ENCODE measurements at places on chromosomes 13 and 19.

DNA sequence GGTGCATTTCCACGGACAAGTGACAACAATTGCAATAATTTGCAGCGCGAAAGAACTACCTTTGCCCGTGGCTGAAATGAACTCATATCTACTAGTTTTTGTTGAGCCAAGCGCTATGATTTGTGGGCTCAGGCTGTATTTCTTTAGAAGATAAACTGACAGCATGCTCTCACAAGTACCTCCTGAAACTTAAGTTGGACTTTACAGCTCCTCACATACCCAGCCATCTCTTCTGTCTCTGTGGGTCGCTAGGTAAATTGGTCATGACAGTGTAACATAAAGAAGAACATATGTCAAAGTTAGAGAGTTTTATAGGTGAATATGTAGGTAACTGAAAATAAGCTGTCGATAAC is 839 bp downstream of the COG6 start:
- DNase-seq: no peak

DNA sequence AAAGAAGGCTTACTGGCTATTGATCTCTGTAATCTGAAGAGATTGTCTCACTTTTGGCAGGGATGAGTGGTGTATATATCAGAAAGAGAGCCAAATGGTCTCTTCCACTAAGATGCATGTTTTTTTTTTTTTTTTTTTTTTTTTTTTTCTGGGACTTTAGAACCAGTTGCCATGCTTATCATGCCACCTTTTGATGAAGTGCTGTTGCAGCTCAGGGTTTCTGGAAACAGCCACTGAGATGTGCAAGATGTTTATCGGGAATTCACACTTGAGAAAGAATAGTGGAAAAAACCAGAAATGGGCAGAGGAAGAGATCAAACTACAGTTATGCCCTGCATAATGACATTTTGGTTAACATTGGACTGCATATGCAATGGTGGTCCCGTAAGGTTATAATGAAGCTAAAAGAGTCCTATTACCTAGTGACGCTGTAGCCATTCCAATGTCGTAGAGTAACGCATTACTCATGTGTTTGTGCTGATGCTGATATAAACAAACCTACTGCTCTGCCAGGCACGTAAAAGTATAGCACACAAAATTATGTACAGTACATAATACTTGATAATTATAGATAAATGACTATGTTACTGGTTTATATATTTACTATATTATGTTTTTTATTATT is 121.0 kb downstream of the KLF5 start:
- no peak for DNase-seq

DNA sequence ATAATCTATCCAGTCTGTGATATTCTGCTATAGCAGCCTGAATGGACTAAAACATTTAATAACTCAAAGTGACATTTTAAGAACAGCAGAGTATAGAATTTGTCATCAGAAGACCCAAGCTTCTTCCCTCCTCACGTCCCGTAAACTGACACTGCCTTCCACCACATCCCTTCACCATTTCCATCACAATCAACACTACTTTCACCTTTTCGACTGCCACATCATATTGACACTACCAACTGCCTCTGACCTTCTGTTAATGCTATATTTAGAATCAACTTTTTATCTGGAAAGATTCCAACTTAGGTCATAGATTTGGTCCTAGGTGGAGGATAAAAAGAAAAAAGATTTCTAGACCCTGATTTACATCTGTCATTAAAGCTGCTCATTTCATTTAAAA is 39.6 kb downstream of the STOML3 start:
- no peak for DNase-seq

- DNase-seq: no peak
Measured at GRCh38 chr13:108629181-108629752, at the start of gene MYO16. TSS of gene MYO16 (plus strand) at chr13:108629611. CDS start at chr13:108629845, 234 bp downstream.

DNA sequence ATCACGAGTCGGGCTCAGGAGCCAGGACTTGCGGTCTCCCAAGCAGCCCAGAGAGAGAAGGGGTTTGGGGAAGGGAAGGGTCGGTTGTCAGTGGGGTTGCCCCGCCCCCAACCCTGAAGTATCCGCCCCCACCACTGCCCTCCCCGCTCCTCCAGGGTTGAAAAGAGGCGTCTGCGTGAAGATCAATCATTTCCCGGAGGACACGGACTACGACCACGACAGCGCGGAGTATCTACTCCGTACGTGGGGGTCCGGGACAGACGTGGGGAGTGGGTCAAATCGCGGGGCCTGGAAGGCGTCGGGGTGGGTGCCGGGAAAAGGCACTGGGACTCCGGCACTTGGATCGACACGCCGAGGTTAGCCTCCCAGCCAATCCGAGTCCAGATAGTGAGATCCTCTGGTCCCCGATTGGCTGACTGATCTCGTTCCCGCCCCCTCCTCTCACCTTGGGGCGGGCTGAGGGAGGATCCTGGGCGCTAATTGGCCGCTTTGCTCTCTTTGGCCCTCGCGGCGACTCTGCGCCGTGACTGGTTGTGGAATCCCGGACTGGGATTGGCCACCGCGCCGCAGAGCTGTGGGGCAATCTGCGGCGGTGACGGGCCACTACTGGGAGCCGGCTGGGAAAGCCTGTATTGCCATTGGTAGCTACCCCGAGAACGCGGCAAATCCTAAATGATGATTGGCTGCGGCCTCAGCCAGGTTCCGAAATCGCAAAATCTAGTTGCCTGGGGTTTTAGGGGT is 13.3 kb upstream of the CACNG6 start:
- no peak for DNase-seq

DNA sequence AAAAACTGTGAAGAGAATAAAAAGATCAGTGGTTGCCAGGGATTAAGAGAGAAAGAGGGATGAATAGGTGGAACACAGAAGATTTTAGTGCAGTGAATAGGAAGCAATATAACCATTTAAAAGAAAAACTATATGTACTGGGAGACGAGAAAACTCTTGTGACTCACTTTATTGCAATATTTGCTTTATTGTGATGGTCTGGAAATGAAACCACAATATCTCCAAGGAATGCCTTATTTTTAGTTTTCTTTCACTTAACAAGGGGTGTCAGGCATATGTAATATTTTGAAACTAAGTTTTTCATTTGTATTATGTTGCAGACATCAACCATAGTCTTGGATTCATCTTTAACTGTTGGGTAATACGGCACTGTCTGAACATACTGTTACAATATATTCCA is 1308.2 kb downstream of the PCDH9 start:
- DNase-seq: no peak

DNA sequence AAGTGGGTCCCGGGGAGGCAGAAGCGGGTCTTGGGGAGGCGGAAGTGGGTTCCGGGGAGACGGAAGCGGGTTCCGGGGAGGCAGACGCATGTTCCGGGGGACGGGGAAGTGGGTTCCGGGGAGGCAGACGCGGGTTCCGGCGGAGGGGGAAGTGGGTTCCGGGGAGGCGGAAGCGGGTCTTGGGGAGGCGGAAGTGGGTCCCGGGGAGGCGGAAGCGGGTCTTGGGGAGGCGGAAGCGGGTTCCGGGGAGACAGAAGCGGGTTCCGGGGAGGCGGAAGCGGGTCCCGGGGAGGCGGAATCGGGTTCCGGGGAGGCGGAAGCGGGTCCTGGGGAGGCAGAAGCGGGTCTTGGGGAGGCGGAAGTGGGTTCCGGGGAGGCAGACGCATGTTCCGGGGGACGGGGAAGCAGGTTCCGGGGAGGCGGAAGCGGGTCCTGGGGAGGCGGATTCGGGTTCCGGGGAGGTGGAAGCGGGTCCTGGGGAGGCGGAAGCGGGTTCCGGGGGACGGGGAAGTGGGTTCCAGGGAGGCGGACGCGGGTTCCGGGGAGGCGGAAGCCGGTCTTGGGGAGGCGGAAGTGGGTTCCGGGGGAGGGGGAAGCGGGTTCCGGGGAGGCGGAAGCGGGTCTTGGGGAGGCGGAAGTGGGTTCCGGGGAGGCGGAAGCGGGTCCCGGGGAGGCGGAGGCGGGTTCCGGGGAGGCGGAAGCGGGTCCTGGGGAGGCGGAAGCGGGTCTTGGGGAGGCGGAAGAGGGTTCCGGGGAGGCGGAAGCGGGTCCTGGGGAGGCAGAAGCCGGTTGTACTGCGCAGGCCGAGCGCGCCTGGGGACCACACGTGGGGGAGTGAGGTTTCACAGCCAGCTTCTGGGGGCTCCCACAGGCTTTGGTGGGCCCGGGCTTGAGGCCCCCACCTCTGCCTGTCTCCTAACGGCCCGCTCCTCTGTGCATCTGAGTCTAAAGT is 2.5 kb downstream of the SHC2 start:
- DNase-seq: no peak

DNA sequence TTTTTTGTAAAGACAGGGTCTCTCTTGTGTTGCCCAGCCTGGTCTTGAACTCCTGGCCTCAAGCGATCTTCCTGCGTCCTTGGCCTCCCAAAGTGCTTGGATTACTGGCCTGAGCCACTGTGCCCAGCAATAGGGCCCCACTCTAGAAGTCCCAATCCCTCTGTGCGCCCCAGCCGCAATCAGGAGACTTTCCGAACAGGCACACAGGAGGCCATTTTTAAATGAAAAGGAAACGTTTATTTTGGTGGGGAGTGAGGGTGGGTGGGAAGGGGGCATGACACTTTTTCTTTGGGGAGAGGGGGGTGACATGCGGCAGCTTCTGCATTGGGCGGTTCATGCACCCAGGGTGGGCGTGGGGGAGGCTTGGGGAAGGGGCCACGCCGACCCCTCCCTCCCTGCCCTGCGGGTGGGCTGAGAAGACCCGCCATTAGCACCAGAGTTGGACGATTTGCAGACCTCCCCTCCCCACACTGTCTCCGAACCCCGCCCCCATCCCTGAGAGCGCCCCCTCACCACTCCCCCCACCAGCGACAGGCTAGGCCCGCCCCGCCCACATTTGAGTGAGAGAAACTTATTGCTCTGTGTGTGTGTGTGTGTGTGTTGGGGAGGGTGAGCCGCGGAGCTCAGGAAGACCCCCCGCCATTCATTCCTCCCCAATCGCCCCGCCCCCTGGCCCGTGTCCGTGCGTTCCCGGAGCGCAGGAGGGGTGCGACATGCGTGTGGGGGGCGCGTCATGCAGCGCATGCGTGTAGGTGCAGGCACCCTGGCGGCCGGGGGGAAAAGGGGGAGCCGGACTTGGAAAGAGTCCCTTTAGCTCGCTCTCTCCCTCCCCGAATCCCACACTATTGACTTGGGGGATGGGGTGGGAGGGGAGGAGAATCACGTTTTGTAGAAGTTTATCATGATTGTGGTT is 17.2 kb downstream of the KCNC3 start:
- DNase-seq: no peak

DNA sequence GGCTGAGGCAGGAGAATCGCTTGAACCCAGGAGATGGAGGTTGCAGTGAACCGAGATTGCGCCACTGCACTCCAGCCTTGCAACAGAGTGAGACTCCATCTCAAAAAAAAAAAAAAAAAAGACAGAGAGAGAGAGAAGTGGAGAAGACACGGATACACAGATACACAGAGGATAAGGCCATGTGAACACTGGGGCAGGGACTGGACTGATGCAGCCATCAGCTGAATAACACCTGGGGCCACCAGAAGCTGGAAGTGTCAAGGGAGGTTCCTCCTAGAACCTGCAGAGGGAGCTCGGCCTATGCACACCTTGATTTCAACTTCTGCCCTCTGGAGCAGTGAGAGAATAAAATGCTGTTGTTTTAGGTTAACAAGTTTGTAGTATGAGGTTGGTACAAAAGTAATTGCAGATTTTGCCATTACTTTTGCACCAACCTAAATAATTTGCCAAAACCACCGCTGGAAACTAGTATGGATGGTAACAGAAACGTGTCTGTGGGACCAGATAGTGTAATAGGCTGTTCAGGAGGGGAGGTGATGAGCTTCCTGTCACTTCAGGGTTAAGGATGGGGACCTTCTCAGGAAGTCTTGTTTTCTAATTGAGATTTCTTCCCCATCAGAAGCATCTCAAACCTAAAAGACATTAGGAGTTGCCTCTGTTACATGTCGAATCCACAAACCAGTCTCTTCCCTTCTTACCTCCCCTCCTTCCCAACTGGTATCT is 36.4 kb upstream of the IGSF23 start:
- no peak for DNase-seq

DNA sequence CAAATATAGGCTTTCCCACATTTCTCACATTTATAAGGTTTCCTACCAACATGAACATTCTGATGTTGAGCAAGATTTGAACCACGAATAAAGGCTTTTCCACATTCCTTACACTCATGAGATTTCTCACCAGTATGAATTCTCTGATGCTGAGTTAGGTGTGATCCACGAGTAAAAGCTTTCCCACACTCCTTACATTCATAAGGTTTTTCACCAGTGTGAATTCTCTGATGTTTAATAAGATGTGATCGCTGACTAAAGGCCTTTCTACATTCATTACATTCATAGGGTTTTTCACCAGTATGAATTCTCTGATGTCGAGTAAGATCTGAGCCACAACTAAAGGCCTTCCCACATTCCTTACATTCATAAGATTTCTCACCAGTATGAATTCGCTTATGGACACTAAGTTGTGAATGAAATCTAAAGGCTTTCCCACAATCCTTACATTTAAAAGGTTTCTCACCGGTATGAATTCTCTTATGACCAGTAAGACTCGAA is 19.0 kb downstream of the ZNF790 start:
- no peak for DNase-seq

GRCh38 chr19:13585512-13585911 is 79.2 kb upstream of the CACNA1A start:
- no peak for DNase-seq

- DNase-seq: no peak
Measured at GRCh38 chr13:95220611-95221010, 80.6 kb downstream of the ABCC4 start.

DNA sequence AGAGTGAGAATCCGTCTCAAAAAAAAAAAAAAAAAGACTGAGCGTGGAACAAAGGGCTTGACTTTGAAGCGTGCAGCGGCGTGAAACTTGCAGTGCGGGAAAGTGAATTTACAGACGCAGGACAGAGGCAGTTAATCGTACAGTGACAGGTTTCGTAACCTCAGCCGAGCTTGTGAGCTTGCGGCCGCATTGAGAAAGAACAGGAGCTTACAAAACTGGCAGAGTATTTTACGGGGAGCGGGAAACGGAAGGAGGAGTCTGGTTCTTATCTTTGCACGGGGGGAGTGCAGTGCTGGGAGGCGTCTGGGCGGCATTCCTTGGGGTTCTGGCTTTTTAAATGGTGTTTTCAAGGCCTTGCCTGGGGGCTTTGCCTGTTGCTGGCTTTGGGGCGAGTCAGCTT is 6.0 kb upstream of the BSG start:
- no peak for DNase-seq

GRCh38 chr13:22040810-22041364 is 370.0 kb downstream of the FGF9 start:
- no peak for DNase-seq

- no peak for DNase-seq
Measured at GRCh38 chr13:45167611-45168554, 33.0 kb downstream of the KCTD4 start.

DNA sequence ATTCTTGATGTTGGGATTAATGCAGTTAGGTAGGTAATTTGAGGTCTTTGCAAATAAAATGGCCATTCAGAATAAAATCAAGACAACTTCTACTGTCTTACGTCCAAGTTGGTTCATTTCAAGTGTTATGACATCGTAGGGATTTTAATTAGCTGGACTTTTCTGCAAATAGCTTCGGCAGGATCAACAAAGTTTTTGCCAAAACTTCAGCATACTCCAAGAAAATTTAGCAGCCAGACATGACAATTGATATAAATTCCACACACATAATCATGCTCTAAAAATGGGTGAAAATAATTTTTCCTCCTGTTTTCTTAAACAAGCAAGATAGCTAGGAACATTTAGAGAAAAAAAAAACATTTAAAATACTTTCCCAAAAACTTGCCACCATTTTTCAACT is 158.8 kb downstream of the RGCC start:
- no peak for DNase-seq

All from CMK (cell line).